ENCODE measurements at places on chromosomes 2 and 18. TPM values are rescaled to one million over a fixed set of nuclear protein-coding genes. Genes with fewer than 3 reads are reported as not detected.

Gene MAPK4
- total RNA-seq, result 1.7 TPM

DNA sequence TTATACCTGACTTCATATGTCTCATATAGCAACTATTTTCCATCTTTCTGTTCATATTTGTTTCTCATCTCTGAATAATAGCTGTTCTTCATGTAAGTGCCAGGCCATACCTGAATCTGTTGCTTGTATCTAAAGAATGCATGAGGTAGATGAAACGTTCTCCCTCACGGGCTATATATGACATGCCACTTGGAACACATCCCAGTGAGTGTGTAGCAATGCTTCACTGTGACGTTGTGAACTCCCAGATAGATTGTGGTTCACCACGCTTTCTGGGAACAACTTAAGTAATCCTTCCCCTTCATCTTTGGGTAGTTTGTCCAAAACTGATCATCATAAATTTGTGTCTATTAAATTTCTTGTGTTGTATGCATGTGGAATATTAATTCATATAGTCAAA, 60.1 kb downstream of the RDH14 start:
- DNase-seq, result no peak

GRCh38 chr18:2396162-2396505, 175.2 kb downstream of the METTL4 start:
- no peak for DNase-seq

DNA sequence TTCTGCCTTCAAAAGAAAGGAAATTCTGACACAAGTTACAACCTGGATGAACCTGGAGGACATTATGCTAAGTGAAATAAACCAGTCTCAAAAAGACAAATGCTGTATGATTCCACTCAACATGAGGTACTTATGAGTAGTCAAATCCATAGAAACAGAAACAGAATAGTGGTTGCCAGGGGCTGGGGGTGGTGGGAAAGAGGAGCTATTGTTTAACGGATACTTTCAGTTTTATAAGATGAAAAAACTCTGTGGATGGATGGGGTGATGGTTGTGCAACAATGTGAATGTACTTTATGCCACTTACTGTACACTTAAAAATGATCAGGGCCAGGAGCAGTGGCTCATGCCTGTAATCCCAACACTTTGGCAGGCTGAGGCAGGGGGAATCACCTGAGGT, 15.4 kb downstream of the SLC35F5 start:
- no peak for DNase-seq

DNA sequence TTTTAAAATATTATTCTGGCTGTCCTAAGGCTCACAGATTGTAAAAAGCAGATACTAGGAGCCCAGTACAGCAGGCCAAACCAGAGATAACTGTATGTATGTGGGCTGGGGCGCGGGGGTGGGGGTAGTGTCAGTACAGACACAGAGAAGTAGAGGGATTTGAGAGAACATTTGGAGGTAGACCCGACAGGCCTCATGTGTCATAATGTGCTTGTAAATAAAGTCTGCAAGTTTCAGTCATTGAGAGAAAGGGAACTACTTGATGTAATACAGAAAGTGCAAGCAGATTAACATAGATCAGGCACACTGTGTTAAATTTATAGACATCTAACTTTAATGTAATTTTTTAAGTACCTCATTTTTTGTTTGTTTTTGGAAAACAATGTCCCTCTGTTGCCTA, 7.4 kb upstream of the POLI start:
- DNase-seq, result no peak

- no peak for DNase-seq
Observed at GRCh38 chr18:54830260-54830659, 2.0 kb downstream of the RAB27B start.

DNA sequence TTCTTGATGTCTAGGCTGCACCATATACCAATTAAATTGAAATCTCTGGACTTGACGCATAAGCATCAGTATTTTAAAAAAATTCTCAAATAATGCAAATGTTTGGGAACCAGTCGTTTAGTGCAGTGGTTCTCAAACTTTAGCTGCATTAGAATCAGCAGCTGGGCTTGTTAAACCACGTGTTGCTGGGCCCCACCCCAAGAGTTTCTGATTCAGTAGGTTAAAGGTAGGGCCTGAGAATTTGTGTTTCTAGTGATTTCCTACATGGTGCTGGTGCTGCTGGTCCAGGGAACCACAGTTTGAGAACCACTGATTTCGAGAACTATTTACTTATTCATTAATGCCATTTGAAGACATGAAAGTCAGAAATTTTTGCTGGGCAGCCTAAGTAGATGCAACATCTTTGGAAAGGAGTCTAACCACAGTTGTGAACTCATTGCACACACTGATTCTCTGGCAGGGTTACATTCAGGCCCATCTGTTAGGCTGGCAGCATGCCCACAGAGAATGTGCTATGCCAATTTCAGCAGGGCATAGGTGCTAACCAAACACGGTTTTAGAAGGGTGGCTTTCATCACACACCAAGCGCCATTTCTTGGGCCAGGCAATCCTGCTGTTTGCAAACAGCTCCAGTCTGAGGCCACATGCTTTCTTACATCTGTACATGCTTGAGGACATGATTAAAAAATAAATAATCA, 26.4 kb upstream of the ATP5MC3 start:
- no peak for DNase-seq

Gene KIF1A
- 1.7 TPM for total RNA-seq

- no peak for DNase-seq
Observed at GRCh38 chr2:120596191-120596811, 139.4 kb upstream of the GLI2 start.

GRCh38 chr2:134167015-134167414, 86.9 kb upstream of the MGAT5 start:
- DNase-seq, result no peak

DNA sequence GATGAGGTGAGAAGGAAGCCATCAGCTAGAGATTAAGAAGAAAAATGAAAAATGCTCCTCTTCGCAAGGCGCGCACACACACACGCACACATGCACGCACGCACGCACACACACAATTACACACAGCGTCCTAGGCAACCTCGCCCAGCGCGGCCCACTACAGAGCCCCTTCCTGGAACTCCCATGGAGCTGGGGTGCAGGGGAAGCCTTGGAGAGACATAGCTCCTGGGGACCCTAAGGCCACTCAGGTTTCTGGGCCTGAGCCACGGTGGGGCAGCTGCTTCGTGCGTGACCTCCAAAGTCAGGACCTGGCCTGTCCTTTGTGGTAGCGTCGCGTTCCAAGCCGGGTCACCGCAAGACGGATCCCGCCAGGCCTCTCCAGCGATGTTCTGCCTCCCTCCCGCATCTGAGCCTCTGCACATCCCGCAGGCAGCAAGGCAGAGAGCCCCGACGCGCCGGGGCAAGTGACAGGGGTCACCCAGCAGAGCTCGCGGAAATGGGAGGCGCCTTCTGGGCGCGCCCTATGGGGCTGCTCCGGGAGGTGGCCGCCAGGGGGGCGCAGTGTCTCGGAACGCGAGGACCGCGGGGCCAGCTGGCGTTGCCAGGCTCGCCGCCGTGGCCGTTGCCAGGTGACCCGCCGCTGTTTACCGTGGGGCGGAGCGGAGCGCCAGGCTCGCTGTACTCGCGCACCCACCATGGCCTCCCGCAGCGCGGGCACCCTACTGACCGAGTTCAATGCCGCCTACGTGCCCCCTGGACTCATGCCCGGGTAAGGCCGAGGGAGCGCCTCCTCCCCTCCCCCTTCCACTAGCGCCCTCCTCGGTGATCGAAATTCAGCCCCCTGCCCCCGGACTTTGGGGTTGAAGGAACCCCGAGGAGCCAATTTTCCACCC, 79.0 kb downstream of the CIB4 start:
- peak; percentile 64 for DNase-seq

DNA sequence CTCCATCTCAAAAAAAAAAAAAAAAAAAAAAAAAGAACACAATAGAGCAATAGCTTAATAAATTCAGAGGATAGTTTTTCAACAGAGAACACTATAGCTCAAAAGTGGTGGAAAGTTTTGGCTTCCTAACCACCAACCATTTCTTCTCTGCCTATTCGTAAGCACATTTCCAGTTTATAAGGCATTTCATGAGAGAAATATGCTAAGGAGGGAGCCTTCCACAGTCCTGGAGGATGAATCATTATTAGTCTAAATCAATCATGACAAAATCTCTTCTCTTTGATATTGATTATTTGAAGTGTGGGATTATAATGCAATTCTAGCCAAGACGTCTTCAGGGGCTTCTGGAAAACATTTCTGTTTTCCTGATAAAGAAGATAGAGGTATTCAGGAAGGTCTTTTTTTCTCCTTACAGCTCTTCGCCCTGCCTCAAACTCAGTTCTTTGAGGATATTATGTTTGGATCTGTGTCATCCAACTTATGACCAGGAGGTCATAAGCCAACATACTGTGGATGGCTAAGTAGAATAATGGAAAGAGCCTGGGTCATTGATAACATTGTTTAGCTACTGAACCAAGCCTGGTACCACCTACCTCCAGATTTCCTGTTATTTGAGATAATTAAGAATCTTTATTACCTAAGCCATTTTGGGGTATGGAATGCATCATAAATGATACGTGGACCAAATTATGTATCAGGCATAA, 207.3 kb downstream of the TRIB2 start:
- DNase-seq, result no peak

GRCh38 chr2:239887604-239888003, 137.5 kb downstream of the NDUFA10 start:
- no peak for DNase-seq

DNA sequence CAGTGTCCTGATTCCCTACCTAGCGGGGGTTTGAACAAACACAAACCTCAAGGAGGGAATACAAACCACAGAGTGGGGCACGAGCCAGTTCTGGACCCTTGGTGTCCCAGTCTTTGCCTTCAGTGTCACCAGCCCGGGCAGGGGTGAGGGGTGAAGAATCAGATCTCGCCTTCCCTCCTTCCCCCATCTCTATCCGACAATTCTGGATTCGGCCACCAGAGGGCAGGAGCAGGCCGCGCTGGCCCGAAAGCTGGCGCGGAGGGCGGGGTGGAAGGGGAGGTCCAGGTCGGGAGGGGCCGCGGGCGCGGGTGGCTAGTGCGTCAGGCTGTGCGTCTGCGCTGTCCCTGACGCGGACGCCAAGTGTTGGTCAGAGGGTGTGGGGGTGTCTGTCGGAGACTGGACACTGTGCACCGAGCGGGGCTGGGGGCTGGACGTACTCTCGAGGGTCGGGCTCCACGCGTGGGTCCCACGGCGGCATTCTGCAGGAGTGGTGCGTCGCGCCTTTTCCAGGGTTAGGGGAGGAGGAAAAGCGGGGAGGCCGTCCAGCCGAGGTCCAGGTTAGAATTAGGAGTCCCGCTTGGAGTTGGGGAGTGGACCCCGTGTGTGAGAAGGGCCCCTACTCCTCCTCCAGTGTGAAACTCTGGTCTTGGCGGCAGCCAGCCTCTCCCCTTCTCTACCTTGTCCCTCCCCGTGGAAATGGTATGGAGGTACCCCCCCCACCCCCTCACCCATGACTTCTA, 2.9 kb upstream of the CRYBA2 start:
- DNase-seq, result peak; percentile 84

GRCh38 chr18:76490670-76491472, 4.2 kb downstream of the ZNF516 start:
- peak; percentile 75 for DNase-seq

GRCh38 chr18:12640881-12641200, 17.1 kb downstream of the SPIRE1 start:
- DNase-seq, result no peak

Gene ANKRD62
- not detected for total RNA-seq

GRCh38 chr2:46164529-46165301, 132.5 kb upstream of the EPAS1 start:
- peak; percentile 83 for DNase-seq

Gene SULT1C4
- 14.2 TPM for total RNA-seq

- DNase-seq, result no peak
Observed at GRCh38 chr18:48885266-48885923, 65.4 kb downstream of the SMAD7 start.

Gene TMEM150A
- total RNA-seq, result 13.7 TPM

DNA sequence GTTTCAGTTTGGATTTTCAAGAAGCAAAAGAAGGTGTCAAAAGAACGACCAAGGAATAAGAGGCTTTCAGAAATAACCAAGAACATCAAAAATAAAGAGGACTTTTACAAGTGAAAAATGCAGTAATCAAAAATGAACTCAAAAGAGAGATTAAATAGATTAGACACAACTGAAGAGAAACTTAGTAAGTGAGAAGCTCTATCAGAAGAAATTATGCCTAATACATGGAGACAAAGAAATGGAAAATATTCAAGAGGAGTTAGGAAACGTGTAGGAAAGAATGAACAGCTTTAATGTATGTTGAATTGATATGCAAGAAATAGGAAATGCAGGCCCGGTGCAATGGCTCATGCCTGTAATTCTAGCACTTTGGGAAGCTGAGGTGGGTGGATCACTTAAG, 145.8 kb downstream of the ACOXL start:
- no peak for DNase-seq

GRCh38 chr2:82013641-82014040, 1709.1 kb upstream of the LRRTM1 start:
- no peak for DNase-seq

Gene DLGAP1
- total RNA-seq, result 3.6 TPM

Gene MEIS1
- total RNA-seq, result 163 TPM

DNA sequence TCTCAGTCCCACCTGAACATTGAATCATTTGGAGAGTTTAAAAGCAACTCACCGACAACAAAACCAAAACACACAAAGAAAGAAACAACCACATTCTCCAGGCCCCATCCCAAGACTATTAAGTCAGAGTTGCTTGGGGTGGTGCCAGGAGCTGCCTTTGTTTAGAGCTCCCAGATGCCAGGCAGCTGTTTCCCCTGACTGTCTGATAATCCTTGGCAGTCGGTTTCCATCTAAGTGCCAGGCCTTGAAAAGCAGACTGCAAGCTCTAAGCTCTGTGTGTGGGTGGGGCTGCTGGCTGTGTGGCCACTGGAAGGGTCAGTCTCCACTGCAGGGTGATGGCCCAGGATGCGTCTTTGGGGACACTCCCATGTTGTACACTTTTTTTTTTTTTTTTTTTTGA, 255.3 kb upstream of the AGAP1 start:
- peak; percentile 78 for DNase-seq

GRCh38 chr2:173355132-173355865, 627 bp downstream of the CDCA7 start:
- peak; percentile 25 for DNase-seq

GRCh38 chr2:240502430-240503121, 55.2 kb downstream of the ANKMY1 start:
- no peak for DNase-seq

Gene CGREF1
- 8.7 TPM for total RNA-seq

Gene COLEC11
- 16.7 TPM for total RNA-seq
